ENCODE measurements at places on chromosomes 4 and X.

- no peak for DNase-seq
Measured at GRCh38 chr4:63563288-63564014, 845.8 kb downstream of the TECRL start.

DNA sequence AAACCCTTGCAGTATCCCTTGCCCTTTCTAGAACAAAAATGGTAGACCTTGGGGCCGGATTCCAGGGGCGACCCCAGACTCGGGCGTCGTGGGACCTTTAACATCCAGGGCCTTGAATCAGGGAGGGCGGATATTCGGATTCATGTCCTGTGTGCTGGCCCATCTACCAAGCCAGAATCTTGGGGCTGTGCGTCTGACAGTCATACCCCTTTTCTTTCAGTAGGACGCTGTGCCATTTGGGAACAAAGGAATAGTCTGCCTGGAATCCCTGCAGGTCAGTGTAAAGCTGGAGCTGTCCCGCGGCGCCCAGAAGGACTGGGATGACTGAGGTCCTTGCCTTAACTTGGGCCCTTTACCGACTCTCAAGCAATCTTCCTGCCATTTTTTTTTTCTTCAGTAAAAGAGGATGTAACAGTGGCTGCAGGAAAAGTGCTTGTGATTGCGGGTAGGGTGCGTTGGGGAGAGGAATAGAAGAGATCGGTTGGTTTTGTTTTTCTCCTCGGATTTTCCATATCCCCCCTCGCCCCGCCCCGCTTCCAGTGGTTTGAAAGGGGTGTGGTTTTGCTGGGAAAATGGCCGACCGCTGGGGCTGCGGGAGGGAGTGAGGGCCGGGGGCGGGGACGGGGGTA, 518 bp downstream of the ARMCX1 start:
- DNase-seq, result peak; percentile 72

DNA sequence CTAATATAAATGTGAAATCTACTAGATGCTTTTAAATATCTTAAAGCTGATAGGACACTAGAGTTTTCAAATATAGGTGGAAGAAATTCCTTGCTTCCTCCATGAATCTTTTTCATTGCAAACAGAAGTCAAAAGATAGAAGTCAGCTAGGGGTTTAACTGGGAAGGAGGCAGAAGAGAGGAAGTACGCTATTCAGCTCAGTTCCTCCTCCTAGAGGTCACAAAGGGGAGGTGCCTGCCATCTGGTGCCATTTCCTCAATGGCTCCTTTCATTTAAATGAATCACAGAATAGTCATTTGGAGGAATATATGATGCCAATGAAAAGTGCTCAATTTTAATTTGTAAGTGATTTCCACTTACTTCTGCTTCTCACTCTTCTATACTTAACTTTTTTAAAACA, 8.5 kb downstream of the COL25A1 start:
- peak; percentile 27 for DNase-seq

DNA sequence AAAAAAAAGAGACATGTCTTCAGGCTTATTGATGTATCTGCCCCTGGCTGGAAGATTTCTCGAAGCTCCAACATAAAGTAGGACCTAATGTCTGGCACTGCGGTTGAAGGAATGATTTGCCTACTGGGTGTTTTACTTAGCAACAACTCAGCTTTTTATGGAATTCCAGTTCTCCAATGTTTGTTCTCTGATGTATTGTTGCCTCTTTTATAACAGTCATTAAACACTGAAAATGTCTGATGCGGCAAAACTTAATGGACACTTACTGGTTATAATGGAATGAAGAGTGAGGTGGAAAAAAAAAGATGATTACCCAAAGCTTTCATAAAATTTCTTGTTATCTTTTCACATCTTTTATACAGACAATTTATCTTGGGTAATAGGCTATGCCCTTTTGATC, 75.6 kb upstream of the ZFP42 start:
- no peak for DNase-seq

DNA sequence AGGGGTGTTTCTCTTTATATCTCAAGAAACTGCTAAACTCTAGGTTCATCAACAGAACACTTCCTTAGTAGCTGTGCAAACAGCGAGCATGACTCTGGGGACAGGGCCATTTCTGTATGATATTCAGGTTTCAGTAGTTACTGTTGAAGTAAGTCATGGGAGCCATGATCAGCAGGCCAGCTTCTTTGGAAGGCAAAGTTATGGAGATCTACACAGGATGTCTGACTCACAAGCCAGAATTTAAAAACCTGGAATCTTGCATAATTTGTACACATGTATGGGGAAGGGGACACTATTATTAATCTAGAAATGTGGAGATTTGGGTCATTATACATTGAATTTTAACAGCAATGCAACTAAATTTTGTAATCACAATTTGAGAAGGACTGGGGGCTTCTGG, 187.8 kb upstream of the NR3C2 start:
- DNase-seq, result no peak

DNA sequence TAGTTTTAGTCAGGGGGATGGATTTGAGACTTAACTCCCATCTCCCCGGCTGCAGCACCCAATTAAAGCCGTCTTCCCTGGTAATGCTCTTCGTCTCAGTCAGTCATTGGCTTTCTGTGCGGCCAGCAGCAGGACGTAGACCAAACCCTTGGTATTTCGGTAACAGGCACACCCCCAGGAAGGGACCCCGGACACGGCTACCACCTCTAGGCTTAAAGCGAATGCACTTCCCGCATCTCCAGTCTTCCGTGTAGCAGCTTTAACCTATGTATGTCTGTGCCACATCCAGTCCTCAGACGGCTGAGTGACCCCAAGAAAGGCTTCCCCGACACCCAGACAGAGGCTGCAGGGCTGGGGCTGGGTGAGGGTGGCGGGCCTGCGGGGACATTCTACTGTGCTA, 1.5 kb upstream of the CTAG2 start:
- no peak for DNase-seq

- peak; percentile 65 for DNase-seq
Measured at GRCh38 chr4:68349279-68349648, 626 bp downstream of the YTHDC1 start.

GRCh38 chr4:75015627-75016026, 82.7 kb downstream of the PARM1 start:
- DNase-seq, result no peak

GRCh38 chrX:143298663-143299241, 218.5 kb downstream of the SPANXN3 start:
- no peak for DNase-seq

DNA sequence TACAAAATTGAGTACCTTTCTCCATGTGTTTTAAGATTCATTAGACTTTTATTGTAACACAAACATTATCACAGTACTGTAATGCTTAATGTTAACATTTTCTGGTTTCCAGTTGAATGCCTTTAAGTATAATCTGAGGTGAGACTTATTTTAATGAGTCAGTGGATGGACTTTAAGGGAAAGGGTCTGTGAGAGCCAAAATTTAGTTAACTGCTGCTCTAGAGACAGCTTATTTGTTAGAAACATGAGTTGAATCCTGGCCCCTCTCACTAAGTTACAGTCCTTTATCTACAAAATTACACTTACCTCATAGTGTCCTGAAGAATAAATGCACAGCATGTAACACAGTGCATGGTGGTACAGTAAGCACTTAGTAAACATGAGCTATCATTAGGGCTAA, 66.0 kb downstream of the PGRMC2 start:
- DNase-seq, result no peak

GRCh38 chr4:36835246-36835645, 409.3 kb upstream of the NWD2 start:
- DNase-seq, result no peak

DNA sequence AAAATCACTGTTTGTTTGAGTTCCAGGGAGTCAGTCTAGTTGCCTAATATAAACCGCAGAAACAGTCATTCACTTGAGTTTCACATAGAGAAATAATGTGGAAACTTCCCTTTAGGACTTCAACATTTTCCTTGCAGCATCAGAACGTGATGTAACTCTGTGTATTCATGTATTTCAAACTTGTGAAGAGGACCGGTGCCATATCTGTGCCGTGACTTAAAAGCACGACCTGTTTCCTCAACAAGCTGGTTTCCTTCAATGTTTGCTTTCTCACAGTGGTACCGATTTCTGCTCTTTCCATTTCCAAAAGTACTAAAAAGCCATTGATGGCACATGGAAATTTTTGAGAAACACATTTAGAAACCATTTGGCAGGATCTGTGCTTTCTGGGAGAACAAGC, 166.6 kb upstream of the RAPGEF2 start:
- no peak for DNase-seq

DNA sequence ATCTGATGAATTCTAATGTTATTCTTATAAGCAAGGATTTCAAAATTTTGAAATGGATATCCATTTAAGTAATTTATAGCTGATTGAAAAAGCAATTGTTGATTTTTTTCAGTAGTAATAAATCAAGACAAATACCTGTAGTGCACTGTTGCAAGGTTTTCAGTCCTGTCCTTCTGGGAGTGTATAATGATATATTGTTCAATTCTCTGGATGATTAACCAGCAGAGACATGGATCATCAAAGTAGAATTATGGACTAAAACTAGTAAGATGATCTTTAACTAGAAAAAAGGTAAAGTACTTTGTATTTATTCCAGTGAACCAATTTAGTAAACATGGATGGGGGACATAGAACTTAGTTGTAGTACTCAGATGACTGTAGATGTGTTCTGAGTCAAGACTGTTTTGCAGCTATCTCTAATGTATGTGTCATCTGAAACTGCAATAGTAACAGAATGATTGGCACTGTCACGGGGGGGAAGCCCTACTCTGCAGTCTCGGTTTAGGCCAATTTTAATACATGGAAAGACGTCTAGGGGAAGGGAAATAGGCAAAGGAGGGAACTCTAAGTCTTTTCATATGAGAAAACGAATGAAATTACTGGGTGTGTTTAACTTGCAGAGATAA, 121.9 kb downstream of the GLRA3 start:
- DNase-seq, result no peak

DNA sequence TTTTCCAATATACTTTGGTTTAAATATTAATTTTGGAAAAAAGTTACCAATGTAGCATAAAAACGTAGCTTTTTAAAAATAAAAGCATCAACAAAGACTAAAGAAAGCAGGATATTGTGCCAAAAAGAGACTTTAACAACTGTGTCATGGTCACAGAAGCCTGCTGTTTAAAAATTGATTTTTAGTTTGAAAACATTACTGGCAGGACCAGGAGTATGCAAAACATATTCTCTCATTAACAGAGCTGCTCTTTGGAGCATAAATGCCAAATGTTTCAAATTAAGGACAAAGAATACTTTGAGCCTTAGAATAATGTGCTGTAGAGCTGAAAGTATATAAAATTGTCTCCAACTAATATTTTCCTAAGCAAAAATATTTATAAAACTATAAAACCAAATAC, 279.0 kb downstream of the ARAP2 start:
- no peak for DNase-seq

- no peak for DNase-seq
Measured at GRCh38 chrX:24839331-24839730, 145.6 kb downstream of the POLA1 start.

DNA sequence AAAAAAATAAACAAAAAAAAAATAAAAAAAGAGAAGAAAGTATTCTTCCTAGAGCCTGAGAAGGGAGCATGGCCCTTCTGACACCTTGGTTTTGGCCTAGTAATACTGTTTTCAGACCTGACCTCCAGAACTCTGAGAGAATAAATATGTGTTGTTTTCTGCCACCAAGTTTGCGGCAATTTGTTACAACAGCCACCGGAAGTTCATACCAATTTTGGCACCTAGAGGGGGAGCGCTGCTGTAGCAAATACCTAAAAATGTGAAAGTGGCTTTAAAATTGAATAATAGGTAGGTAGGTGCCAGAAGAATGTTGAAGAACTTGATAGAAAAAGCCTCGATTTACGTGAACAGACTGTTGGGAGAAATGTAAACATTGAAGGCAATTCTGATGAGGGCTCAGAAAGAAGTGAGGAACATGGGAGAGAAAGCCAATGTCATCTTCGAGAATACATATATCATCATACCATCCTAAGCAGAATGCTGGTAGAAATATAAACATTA, 27.5 kb upstream of the SPACA5B start:
- DNase-seq, result no peak

DNA sequence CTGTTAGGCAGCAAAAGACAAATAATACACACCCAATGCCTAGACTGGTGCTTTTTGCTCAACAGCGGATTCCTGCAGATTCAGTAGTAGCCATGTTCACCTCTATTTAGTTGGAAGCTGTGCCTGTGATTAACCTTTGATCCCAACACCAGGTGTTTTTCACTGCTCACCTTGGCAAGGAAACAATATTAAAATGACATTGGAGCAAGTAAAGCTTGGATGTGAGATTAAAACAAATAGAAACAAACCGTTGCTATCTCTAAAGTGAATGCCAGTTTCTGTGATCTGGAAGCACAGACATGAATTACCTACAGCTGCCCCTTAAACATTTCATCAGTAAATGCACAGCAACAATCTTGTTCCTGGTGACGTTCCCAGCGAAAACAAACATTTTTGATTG, 35.7 kb downstream of the MAGEB17 start:
- DNase-seq, result no peak

- DNase-seq, result no peak
Measured at GRCh38 chr4:144778364-144778763, 132.4 kb downstream of the HHIP start.

DNA sequence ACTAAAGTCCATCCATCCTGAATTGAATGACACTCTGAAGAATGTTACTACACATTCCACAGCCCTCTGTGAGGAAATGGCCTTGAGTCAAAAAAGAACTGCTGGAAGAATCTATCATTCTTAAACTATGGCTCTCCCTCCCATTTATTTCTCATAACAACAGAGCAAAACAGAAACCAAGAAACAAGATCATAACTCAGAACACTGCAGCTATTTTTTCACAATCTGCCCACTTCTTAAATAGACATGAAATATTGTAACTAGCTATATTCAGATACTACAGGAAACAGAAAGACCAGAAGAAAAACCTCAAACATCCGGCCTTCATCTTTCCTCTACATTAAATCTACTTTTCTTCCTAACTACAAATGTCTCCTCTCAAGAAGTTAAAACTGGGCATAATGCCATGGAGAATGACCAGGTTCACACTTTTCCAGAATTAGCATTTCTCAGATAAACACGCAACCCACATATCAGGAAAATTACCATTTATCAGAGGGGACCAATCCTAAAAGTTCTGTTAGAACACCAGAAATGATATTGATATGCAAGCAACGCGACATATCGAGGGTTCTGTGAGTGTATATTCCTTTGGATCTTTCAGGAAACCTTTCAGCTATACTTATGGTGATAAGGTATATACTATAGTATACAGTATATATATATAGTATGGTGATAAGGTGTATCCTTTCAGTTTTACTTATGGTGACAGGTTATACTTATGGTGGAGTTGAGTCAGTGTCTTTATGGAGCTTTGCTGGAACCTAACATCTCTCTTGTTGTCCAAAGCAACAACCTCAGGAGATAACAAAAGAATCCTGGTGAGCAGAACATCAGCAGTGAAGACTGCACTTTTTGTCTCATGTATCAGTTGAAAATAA, 60.4 kb upstream of the IRF2 start:
- DNase-seq, result no peak

- DNase-seq, result peak; percentile 69
Measured at GRCh38 chrX:13024986-13025385, 19.4 kb downstream of the FAM9C start.

- no peak for DNase-seq
Measured at GRCh38 chr4:184401397-184402171, 72.8 kb downstream of the IRF2 start.

GRCh38 chr4:152921284-152921683, 14.8 kb upstream of the FHDC1 start:
- no peak for DNase-seq

GRCh38 chr4:14792702-14793227, 209.5 kb upstream of the CPEB2 start:
- DNase-seq, result no peak

All from SJCRH30 (cell line).